ENCODE measurements at places on chromosomes 7 and 10.

DNA sequence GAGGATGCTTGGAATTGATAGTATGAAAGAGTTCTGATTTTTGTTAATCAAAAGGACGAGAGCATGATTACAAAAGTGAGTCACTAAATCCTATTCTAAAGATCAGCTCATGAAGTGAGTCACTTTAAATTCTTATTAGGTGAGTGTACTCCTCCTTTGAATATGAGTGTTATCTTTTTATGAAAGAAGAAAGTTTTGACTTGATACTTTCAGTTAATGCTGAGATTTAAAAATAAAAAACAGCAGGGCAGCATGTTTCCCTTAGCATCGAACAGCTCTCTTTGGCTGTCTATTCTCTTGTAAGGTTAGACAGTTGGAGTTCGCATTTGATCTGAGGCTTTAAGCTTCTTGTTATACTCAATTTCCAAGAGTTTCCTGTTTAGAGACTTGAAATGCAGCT is 222.0 kb downstream of the TWIST1 start:
- DNase-seq = no peak

DNA sequence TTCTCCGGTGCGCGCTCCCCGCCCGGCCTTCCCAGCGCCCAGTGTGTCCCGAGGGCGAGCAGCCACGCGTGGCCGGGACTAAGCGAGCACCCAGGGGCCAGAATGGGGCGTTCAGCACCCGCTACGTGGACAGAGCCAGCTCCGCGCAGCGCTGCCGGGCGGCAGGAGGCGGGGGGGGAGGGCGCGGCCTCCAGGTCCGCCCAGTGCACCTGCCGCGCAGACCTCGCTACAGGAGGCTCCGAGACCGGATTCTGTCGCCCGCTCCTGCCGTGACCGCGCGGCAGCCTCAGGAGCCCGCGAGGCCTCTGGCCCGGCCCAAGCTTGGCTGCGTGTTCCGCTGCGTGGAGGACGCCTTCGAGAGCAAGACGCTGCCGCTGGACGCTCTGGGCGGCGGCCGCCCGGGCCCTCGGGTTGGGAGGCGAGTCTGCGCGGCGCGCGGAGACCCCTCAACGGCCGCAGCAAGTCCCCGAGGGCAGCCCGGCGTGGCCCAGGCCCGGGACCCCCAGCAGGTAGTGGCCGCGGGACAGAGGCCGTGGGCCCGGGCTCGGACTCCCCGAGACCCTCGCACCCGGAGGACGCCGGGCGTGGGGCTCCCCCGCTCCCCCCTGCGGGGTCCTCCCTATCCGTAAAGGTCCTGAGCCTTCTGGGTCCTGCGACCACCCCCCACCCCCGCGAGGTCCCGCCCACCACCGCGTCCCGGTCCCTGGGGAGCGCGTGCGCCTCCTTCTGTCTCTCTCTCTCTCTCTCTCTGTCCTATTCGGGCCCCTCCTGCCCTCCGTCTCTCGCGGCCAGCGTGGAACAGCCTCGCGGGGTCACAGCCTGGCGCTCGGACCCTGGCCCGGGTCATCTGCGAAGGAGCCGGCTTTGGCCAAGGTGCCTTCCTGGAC is 904 bp upstream of the DPYSL4 start:
- peak; percentile 49 for DNase-seq

GRCh38 chr10:111023060-111023459 is 53.8 kb upstream of the ADRA2A start:
- no peak for DNase-seq

- DNase-seq = no peak
Observed at GRCh38 chr7:97269741-97270140, 152.2 kb downstream of the SDHAF3 start.

GRCh38 chr7:149005427-149006344 is 22.6 kb downstream of the PDIA4 start:
- DNase-seq = no peak
